GM12891 (cell line): ENCODE measurements at places on chromosomes 11 and 22.

- DNase-seq = no peak
Observed at GRCh38 chr11:92782806-92783205, 186.6 kb upstream of the MTNR1B start.

DNA sequence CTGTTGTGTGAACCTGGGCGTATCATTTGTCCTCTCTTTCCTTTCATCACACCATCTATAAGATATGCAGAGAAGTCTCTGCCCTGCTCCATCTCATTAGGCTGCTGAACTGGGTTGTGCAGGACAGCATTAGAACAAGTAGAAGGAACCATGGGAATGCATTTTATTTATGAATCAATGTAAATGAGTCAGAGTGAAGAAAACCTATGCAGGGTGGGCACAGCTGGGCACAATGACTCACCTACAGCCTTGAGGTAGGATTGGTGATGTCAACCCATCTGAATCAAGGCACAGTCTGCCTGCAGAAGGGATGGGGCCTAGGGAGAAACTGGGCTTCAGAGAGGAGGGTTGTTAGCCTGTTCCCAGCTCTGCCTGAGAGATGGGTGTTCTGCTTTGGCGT is 123.4 kb downstream of the CSNK2A3 start:
- no peak for DNase-seq

DNA sequence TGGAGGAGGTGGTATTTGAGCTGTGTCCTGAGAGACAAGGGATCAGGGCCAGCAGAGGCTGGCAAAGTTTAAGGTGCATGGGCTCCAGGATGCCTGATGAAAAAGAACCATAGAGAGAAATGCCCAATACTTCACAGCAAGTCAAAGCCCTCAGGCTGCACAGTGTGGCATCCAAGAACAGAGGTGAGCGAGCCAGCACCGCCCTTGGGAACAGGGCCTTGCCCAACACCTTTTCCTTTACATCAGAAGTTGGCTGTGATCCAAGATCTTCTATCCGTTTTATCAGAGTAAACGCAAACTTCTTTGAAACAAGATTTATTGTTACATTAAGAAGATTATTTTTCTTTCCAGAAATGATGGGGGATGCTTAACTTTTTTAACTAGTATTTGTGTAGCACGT is 1.4 kb downstream of the B3GNT6 start:
- no peak for DNase-seq

- no peak for DNase-seq
Observed at GRCh38 chr22:38273135-38273826, 471 bp upstream of the TMEM184B start.

DNA sequence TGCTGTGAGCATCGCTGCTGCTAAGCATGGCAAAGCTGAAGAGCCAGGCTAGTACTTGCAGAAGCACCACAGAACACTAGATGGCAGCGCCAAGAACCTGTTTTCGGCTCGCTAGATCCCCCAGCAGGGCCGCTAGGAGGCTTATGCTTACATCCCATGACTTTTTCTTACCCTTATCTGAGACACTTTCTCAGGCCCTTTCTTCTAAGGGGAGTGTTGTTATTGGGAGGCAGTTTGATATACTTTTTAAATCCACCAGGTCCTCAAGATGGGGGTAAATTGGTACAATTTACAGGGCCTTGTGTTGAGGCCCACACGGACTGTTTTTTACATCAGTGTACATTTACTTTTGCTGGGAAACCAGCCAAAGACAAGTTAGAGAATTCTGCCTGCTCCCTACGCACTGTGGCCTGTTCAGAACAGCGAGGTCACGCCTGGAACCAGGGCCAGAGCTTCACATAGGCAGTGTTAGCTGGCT is 4.0 kb downstream of the TRIM6 start:
- DNase-seq = peak; percentile 43

- no peak for DNase-seq
Observed at GRCh38 chr11:35593143-35593542, 25.1 kb upstream of the FJX1 start.
